ENCODE measurements at places on chromosomes 2 and 18. TPM values are rescaled to one million over a fixed set of nuclear protein-coding genes. Genes with fewer than 3 reads are reported as not detected.
A peak's percentile ranks its signal among the peaks of the same experiment; 100 is the strongest.

- no peak for DNase-seq
- no peaks in the 10 kb centered on the region for H3K4me1 ChIP-seq
- H3K27ac ChIP-seq, result no peak overlapping the region
- H3K27me3 ChIP-seq, result no peaks in the 10 kb centered on the region
- H3K4me3 ChIP-seq, result no peak overlapping the region
- H3K36me3 ChIP-seq, result no peaks in the 10 kb centered on the region
Measured at GRCh38 chr2:31729442-31730092, 148.8 kb upstream of the SRD5A2 start.

- H3K4me3 ChIP-seq, result no peak overlapping the region
- no peak for DNase-seq
- no peaks in the 10 kb centered on the region for H3K4me1 ChIP-seq
- H3K27ac ChIP-seq, result no peak overlapping the region
- H3K36me3 ChIP-seq, result no peaks in the 10 kb centered on the region
- H3K27me3 ChIP-seq, result no peaks in the 10 kb centered on the region
Measured at GRCh38 chr18:34880882-34881834, 160.1 kb upstream of the MAPRE2 start.

DNA sequence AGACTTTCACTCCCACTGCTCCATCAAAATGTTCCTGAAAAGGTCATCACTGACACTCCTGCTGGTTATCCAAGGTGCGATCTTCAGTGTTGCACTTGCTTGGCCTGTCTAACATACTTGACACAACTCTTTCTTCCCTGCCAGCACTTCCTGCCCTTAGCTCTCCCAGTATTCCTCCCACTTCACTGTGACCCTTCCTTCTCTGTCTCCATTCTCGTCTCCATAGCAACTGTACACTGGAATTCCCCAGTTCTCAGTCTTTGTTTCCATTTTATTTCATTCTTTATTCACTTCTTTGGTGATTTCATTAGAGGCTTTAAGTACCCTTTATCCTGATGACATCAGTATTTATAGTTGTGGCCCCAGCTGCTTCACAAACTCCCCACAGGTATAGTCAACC lies 333.0 kb downstream of the IRS1 start:
- no peak overlapping the region for H3K4me3 ChIP-seq
- no peak for DNase-seq
- H3K27me3 ChIP-seq, result no peaks in the 10 kb centered on the region
- no peaks in the 10 kb centered on the region for H3K36me3 ChIP-seq
- no peak overlapping the region for H3K27ac ChIP-seq

GRCh38 chr2:72917138-72917876 lies at the start of gene EMX1:
Gene EMX1 (plus strand): TSS chr2:72917519. CDS start chr2:72917853, 334 bp downstream.
- DNase-seq, result peak; percentile 59
- H3K27me3 ChIP-seq, result peaks cover 75% of the 10 kb centered on the region
- H3K4me1 ChIP-seq, result peaks cover 45% of the 10 kb centered on the region
- H3K27ac ChIP-seq, result no peak within 1 kb of the TSS
- no peaks in the 10 kb centered on the region for H3K36me3 ChIP-seq
- H3K4me3 ChIP-seq, result peak within 1 kb of the TSS; percentile 48

- no peaks in the 10 kb centered on the region for H3K36me3 ChIP-seq
- H3K27me3 ChIP-seq, result no peaks in the 10 kb centered on the region
- no peaks in the 10 kb centered on the region for H3K4me1 ChIP-seq
- no peak overlapping the region for H3K27ac ChIP-seq
- H3K4me3 ChIP-seq, result no peak overlapping the region
- DNase-seq, result no peak
Measured at GRCh38 chr2:202311823-202312388, 46.3 kb downstream of the NOP58 start.

Gene COLEC11
- not detected for total RNA-seq

Gene CXCR4
- total RNA-seq, result 308 TPM

Gene MBD5
- total RNA-seq, result 64.5 TPM

Gene TMEM37
- total RNA-seq, result 0.44 TPM
